Temporal lobe (tissue), 4 donors: ENCODE measurements at places on chromosomes 11 and 22. TPM values are rescaled to one million over a fixed set of nuclear protein-coding genes. Genes with fewer than 3 reads are reported as not detected.

The OR5P2 gene
- not detected for total RNA-seq

The CSNK2A3 gene
- 2.5 TPM for total RNA-seq

The MMP11 gene
- 12.8 TPM for total RNA-seq

The OR2AT4 gene
- total RNA-seq: not detected

The TMEM121B gene
- total RNA-seq: 15.5 TPM

The THRSP gene
- total RNA-seq: 0.25 TPM

The SLC17A6 gene
- 6.1 TPM for total RNA-seq

The NLRP14 gene
- 0.49 TPM for total RNA-seq

The GALNT18 gene
- 15.0 TPM for total RNA-seq

The TP53AIP1 gene
- 0.25 TPM for total RNA-seq

The LSP1 gene
- total RNA-seq: 0.98 TPM

The BDNF gene
- 5.2 TPM for total RNA-seq

The SLC5A12 gene
- total RNA-seq: 0.25 TPM

The P4HA3 gene
- 0.49 TPM for total RNA-seq

The SPDYC gene
- not detected for total RNA-seq
